Activated CD4-positive, alpha-beta T cell treated with anti-CD3 and anti-CD28 coated beads for 36 hours (primary cell): ENCODE measurements at places on chromosomes 12 and 14. TPM values are rescaled to one million over a fixed set of nuclear protein-coding genes. Genes with fewer than 3 reads are reported as not detected.
A peak's percentile ranks its signal among the peaks of the same experiment; 100 is the strongest.

RILPL2 gene
- total RNA-seq, result 12.1 TPM

HOXC11 gene
- total RNA-seq, result not detected

CCDC175 gene
- not detected for total RNA-seq

TMEM263 gene
- total RNA-seq, result 43.0 TPM

ANKRD33 gene
- not detected for total RNA-seq

FAM222A gene
- total RNA-seq, result 0.39 TPM

RERG gene
- not detected for total RNA-seq

CATSPERB gene
- 0.91 TPM for total RNA-seq

DNA sequence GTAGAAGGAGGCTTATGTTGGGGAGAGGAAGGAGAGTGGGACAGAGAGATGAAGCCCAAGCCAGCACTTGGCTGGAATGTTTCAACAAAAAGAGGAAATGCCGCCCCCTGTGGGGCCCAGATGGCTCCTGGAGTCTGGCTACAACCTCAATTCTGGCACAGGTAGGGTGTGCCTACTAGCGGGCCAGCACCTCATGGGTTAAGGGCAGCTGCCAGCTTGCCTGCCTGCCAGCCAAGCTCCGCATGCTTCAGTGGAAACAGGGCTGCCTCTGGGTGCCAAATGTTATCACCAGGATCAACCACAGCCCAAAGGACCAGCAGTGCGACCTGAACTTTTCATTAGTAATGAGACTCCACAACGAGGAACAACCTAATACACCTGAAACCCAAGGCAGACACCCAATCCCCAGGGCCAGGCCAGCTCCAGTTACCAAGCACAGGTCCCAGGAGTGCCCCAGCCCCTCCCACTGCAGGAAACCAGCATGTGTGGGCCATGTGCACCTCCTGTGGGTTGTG is 11.3 kb downstream of the RAB15 start:
- DNase-seq, result no peak

GRCh38 chr12:120019938-120020337 is 30.9 kb downstream of the BICDL1 start:
- DNase-seq, result no peak

GRCh38 chr14:54652188-54652587 is 85.3 kb downstream of the SAMD4A start:
- no peak for DNase-seq

DNA sequence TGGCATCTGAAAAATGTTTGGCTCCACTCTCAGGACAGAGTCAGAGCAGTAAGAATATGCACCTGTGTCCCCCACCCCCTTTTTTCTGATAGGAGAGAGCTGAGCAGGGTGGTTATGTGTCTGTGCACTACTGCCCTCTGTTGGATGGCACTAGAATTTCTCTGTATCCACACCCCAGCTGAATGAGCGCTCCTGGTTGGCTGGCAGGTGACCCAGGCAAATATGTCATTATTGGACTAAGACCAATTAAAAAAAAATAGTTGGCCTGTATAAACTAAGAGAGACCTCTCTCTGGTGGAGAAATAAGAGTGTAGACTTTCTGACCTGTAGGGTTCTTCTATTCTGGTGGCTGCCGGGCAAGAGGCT is 107.0 kb downstream of the PTCSC3 start:
- DNase-seq, result peak; percentile 55

- DNase-seq, result no peak
Measured at GRCh38 chr14:99041820-99042174, 230.2 kb downstream of the BCL11B start.

- DNase-seq, result peak; percentile 12
Measured at GRCh38 chr14:63745858-63746425, 18.1 kb upstream of the SGPP1 start.

GRCh38 chr12:121781998-121782979 is 11.2 kb downstream of the RHOF start:
- DNase-seq, result peak; percentile 85

DNA sequence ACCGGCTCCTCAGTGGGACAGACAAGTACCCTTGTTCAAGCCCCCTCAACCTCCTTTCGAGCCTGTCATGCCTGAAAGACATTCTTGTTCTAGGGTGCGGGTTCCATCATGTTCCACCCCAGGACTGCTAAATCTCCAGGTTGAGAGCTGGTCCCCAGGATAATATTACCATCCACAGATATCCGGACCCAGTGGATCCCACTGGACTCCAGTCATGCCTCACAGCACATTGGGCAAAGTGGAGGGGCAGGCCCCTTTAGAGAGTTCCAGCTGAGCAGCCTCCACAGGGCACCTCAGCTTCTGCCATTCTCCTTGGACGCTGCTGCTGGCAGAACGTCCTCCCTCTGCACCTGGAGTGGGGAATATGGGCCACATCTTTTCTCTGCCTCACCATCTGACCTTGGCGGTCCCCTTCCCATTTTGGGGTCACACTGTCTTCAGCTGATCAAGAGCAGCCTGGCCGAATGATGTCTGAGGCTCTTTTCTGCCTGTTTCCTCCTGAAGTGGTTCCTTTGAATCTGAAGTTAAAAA is 137.4 kb downstream of the BCL11B start:
- DNase-seq, result no peak

DNA sequence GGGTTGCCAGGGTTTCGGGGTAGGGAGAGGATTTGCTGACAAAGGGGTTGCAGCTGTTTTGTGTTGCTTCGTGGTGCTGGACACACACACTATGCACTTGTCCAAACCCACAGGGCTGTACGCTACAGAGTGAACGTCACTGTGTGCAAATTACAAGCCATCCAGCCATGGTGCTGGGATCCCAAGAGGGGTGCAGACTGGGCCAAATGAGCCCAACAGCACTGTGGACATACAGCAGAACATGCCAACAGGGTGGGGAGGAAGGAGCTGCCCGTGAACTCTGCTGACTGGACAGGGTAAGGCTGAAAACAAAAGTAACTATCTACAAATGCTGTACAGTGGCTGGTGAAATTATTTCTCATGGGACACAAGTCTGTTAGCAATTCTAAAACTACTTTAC is 25.2 kb downstream of the POLE start:
- DNase-seq, result no peak

DNA sequence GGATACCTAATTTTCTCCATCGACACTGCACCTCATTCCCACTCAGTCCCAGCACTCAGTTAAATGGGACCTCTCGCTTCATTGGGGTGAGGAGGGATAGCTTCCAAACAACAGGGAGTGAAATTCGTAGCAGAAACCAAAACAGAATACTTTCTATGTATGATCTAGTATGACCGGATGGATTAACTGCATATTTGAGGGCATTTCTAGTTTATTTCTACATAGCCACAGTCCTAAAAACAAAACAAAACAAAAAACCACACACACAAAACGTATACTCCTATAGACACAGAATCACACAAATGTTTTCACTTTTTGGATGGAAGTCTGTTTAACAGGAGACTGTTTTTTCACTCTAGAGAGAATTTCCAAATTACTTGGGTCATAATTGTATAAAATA is 307.5 kb upstream of the FKBP4 start:
- no peak for DNase-seq

DNA sequence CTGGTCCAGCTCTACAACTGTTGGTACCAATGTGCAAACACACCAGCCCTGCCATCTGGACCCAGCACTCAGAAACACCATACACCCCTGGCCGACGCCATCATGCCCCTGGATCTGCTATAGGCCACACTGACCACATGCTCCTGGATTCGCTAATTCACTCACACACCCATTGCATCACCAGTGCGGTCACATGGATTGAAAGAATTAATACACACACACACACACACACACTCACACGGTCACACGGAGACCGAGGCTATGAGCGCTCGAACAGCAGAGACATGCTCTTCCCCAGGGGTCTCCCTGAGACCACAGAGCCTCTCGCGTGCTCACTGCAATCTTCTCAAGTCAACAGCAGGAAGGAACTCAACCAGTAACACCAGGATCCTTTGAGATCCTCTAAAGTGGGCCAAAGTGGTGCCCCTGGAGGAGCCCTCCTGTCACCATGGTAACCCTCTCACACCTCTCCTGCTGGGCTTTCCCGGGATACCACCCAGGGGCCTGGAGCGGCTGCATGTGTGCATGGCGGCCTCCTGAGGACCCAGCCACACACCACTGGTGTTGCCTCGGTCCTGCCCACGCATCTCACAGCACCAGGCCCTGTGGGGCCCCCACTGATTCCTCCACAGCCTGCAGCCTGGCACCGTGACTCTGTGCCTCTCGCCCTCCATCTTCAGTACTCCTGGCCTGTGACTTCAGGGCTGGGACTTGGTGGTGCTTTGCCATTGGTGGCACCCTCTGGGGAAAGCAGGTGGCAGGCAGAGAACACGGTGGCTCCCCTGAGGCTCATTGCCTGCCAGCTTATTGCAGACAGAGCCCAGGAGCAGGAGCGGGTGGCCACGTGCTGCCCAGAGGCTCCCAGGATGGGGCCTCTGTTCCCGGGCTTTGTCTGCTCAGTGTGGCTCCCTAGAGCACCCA is 15.1 kb downstream of the LRTM2 start:
- no peak for DNase-seq

- DNase-seq, result peak; percentile 67
Measured at GRCh38 chr14:78254911-78255461, 84.8 kb downstream of the NRXN3 start.

- no peak for DNase-seq
Measured at GRCh38 chr12:32901553-32901952, 5.0 kb upstream of the PKP2 start.

GRCh38 chr12:132622437-132623071 is 4.0 kb downstream of the P2RX2 start:
- DNase-seq, result peak; percentile 38

- no peak for DNase-seq
Measured at GRCh38 chr12:108304633-108305032, 34.5 kb downstream of the CMKLR1 start.

- DNase-seq, result no peak
Measured at GRCh38 chr12:52323001-52323400, 1.8 kb upstream of the KRT83 start.

DNA sequence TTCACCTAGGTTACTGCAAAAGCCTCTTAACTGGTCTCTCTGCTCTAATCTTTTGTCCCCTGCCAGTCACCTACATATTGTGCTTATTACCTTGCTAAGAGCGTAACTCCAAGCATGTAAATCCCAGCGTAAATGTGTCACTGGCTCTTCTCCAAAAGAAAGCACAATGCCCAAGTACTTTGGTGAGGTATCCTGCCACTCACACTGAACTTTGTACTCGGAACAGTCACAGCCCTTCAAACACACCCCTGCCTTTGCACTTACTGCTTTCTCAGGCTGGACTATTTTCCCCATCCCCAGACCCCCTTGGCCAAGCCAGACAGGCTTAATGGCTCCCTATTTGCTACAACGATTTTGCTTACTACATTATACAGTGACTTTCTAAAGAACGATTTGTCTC is 31.7 kb downstream of the GALNT4 start:
- DNase-seq, result no peak

- DNase-seq, result peak; percentile 89
Measured at GRCh38 chr14:92951912-92952471, 29.0 kb downstream of the CHGA start.

GRCh38 chr14:60649875-60650372 is 647 bp upstream of the SIX1 start:
- no peak for DNase-seq

GRCh38 chr12:116183741-116184141 is 93.8 kb downstream of the MED13L start:
- no peak for DNase-seq

DNA sequence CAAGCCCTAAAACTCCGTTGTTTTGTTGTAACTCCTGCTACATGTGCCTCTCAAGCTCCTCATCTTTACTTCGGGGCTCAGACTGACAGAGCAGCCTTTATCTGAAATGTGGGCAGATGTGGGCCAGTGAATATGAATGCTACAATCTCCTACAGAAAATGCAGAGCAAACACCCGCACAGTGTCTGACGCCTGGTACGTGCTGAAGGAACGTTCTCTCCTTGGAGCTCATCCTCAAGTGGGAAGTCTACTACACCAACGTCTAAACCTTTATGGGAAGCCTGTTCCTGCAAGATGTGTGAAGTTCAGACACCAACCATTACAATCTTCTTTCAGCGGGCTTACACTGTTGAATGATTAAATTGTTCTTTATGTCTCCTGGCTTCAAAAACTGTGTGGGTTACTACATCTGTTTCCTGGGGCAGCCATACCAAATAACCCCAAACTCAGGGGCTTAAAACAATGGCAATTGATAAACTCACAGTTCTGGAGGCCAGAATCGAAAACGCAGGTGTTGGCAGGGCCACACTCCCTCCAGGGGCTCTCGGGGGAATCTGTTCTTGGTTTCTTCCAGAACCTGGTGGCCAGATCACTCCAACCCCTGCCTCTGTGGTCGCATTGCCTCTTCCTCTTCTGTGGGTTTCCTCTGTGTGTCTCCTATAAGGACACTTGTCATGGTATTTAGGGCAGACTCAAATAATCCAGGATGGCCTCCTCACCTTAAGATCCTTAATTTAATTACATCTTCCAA is 179.7 kb upstream of the PLXNC1 start:
- DNase-seq, result no peak

GRCh38 chr12:118650586-118650960 is 274.2 kb downstream of the SUDS3 start:
- DNase-seq, result no peak

DNA sequence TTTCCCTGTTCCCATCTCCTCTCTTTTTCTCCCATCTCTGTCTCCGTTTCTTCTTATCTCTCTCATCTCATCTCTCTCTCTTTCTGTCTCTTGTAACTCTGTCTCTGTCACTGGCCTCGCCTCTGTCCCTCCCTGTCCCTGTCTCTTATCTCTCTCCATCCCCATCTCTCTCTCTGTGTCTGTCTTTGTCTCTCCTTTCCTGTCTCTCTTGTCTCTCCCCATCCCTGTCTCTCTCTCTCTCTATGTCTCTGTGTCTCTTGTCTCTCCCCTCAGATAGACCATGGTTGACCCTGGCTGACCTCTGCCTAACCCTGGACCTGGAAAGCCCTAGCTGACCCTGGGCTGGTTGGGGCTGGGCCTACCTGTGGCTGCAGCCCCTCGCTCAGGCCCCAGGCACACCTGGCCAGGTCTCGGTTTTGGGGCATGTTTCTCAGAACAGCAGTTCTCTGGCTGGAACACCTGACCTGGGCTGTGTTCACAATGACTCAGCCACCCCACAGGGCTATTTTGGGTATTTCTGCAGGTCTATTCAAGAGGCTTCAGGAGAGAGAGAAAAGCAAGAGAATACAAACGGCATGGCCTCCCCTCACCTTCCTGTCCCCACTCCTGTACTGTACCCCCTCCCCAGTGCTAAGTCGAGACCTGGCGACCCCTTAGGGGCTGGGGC is 174.4 kb downstream of the TMEM121 start:
- DNase-seq, result peak; percentile 41

DNA sequence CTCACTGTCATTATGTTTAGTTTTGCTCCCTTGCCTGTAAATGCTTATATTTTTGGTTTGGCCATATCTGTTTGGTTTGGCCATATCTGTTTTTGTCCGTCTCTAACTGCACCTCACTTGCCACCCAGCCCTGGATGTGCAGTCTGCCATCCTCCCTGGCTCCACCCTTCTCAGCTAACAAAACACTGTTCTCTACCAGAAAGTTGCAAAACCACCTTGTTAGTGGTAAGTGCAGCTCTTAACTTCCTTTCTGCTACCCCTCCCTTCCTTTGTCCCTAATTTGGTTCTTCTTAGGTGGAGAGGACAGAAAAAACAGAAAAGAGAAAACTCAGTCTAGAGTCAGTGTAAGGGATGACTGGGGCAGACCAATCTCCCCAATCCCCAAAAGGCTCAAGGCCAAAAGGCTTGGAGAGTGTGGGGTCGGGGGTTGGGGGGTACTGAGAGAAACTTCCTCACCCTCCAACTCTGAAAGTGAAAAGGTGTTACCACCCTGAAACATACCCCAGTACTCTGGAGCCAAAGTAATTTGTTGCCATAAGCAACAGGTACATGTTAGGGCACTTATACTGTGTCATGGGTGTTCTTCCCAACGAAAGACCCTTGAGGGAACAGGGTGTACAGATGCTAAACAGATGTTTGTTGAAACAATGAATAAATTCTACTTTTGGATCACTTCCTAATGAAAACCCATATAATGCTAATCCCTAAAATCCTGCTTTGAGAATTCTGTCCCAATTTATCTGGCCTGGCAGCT is 5.0 kb downstream of the BIN2 start:
- DNase-seq, result peak; percentile 33
